Thoracic aorta (tissue), 2 donors: ENCODE measurements at places on chromosomes 5 and 9. TPM values are rescaled to one million over a fixed set of nuclear protein-coding genes. Genes with fewer than 3 reads are reported as not detected.

The GPR151 gene
- not detected for total RNA-seq

The GLRA1 gene
- not detected for total RNA-seq

The CER1 gene
- not detected for total RNA-seq

The MCIDAS gene
- total RNA-seq = not detected

The BHMT2 gene
- 14.2 TPM for total RNA-seq

The B4GALT1 gene
- 59.4 TPM for total RNA-seq

The ZNF366 gene
- 2.2 TPM for total RNA-seq

The NUTM2F gene
- not detected for total RNA-seq

The DND1 gene
- 1.8 TPM for total RNA-seq

The GDNF gene
- 1.3 TPM for total RNA-seq

The ACTL7A gene
- total RNA-seq = not detected

The HTR1A gene
- total RNA-seq = 0.78 TPM

The ARAP3 gene
- 15.0 TPM for total RNA-seq

The NXNL2 gene
- not detected for total RNA-seq

The ZFP37 gene
- 2.7 TPM for total RNA-seq

The BSPRY gene
- total RNA-seq = 0.14 TPM

The LHX2 gene
- total RNA-seq = not detected

The IL33 gene
- total RNA-seq = 160 TPM

The MLANA gene
- total RNA-seq = not detected

The RASGEF1C gene
- total RNA-seq = not detected

The FGD3 gene
- total RNA-seq = 9.9 TPM

The SNAPC4 gene
- 8.5 TPM for total RNA-seq

The MAMDC4 gene
- total RNA-seq = 2.8 TPM

The GAS1 gene
- 108 TPM for total RNA-seq

The ANKRD20A1 gene
- 1.4 TPM for total RNA-seq

The PCDHGA3 gene
- total RNA-seq = 5.3 TPM

The LPAR1 gene
- 94.0 TPM for total RNA-seq

The PRLR gene
- total RNA-seq = 2.6 TPM

The CCL27 gene
- total RNA-seq = not detected

The SLC36A2 gene
- not detected for total RNA-seq

The PCDHGA1 gene
- total RNA-seq = 0.41 TPM

The FCN1 gene
- total RNA-seq = 2.2 TPM

The EIF4EBP3 gene
- 6.0 TPM for total RNA-seq

The SPINK6 gene
- total RNA-seq = not detected

The SLC24A2 gene
- not detected for total RNA-seq

The CNTNAP3 gene
- total RNA-seq = 12.9 TPM

The MARCOL gene
- not detected for total RNA-seq

The OR13C9 gene
- total RNA-seq = not detected

The DDX4 gene
- not detected for total RNA-seq

The SCGB3A1 gene
- not detected for total RNA-seq

The ADCY2 gene
- 5.0 TPM for total RNA-seq

The CA9 gene
- 10.7 TPM for total RNA-seq

The SLC4A9 gene
- total RNA-seq = not detected

The APBB3 gene
- total RNA-seq = 34.9 TPM

The CREBRF gene
- 43.5 TPM for total RNA-seq

The ZCCHC7 gene
- 13.8 TPM for total RNA-seq

The NTNG2 gene
- 1.2 TPM for total RNA-seq

The PCSK5 gene
- 63.7 TPM for total RNA-seq

The LRRC26 gene
- not detected for total RNA-seq

The SLC31A1 gene
- 11.5 TPM for total RNA-seq

The SLC6A7 gene
- not detected for total RNA-seq

The GDF9 gene
- total RNA-seq = not detected

The CEL gene
- 5.3 TPM for total RNA-seq

The FOXD4L3 gene
- total RNA-seq = not detected
